ENCODE measurements at places on chromosomes 1 and 21.

GRCh38 chr21:25359724-25360123 lies 247.6 kb downstream of the MRPL39 start:
- no peak for DNase-seq

DNA sequence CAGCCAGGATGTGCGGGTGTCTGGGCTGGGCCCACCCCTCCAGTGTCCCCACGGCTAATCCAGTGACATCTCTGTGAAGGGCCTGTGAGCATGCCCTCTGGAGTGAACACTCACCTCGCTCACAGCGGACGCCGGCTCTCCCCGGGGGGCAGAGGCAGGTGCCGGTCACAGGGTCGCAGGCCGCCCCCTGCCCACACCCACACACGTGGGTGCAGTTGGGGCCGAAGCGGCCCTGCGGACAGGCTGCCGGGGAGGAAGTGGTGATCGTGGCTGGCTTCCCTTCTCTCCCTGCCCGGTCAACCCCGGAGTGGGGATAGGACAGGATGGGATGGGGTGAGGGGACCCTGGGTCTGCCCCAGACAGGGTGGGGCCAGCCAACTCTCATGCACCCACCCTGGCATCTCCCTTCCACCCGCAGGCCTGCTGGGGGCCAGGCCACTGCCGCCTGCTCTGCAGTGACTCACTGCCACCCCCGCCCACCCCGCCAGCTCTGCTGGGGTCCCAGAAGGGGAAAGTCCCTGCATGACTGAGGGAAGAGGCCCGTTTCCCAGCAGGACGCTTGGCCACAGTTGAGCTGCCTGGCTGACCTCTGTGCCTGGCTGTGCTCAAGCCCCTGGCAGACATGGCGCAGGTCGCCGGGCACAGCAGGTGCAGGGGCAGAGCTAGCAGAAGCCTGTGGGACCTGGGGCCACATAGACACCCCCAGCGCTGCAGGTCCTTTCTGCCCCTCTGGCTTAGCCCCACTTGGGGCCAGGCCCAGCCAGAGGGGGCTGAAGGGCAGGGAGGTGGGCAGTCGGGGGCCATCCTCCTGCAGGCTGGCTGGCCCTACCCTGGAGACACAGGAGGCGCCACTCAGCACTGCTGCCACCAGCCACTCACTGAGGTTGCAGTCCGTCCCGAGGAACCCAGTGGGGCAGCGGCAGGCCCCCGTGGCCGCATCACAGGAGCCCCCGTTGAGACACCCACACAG lies 41.6 kb downstream of the ARHGEF16 start:
- DNase-seq = no peak

DNA sequence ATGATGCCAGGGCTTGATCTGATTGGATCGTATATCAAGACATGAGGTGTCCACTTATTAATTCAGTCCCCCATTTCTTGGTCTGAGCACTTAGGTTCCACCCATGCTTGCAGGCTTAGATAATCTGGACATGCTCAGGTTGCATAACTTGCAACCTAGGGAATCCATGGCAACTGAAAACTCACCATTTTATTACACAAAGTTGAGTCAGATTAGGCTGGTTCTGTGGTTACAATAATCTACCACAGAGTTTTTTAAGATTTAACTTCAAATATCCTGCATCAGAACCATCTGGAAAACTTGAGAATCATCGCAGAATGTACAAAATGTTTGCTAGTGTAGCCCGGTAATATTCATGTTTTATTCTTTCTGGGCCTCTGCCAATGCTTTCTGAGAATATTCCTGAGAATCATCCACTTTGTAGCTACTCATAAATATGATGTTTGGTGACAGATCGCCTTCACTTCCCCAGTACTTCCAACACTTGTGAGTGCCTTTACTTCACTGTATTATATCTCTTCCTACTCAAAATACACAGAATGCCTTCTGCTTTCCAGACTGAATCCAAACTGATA lies 707.2 kb upstream of the ADAMTS5 start:
- DNase-seq = no peak

- DNase-seq = peak; percentile 31
Observed at GRCh38 chr1:213014642-213015041, 1.0 kb downstream of the ANGEL2 start.

- DNase-seq = no peak
Observed at GRCh38 chr1:68221980-68222373, 10.3 kb downstream of the WLS start.

GRCh38 chr1:207867136-207868109 lies 43.5 kb downstream of the CD34 start:
- DNase-seq = peak; percentile 56

- no peak for DNase-seq
Observed at GRCh38 chr1:77655431-77655974, 27.0 kb downstream of the ZZZ3 start.

DNA sequence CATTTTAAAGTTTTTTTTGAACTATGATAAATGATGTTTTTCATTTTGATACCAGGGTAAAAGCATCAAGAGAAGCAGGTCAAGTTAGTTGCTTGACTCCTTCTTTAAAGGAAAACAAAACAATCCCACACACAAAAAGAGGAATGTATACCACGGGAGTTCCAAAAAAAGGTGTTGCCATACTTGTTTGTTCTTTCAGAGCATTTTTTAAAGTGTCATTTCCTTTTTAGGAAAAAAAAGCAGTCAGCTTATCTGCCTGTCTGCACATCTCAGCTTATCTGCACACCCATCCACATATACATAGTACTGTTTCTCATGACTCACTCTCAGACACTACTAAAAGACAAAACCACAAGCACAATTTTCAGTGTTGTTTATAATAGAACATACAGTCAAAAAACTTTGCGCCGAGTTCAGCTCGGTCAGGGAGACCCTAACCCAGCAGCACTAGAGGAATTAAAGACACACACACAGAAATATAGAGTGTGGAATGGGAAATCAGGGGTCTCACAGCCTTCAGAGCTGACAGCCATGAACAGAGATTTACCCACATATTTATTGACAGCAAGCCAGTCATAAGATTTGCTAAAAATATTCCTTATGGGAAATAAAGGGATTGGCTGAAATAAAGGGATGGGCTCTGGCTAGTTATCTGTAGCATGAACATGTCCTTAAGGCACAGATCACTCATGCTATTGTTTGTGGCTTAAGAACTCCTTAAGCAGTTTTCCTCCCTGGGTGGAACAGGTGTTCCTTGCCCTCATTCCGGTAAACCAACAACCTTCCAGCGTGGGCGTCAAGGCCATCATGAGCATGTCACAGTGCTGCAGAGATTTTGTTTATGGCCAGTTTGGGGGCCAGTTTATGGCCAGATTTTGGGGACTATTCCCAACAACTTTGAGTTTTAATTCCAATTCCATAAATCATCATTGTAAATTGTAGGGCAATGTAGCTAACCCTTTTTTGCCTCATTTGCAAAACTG lies 11.4 kb upstream of the MNDA start:
- DNase-seq = no peak

GRCh38 chr1:19138331-19138730 lies 71.7 kb downstream of the UBR4 start:
- DNase-seq = no peak

DNA sequence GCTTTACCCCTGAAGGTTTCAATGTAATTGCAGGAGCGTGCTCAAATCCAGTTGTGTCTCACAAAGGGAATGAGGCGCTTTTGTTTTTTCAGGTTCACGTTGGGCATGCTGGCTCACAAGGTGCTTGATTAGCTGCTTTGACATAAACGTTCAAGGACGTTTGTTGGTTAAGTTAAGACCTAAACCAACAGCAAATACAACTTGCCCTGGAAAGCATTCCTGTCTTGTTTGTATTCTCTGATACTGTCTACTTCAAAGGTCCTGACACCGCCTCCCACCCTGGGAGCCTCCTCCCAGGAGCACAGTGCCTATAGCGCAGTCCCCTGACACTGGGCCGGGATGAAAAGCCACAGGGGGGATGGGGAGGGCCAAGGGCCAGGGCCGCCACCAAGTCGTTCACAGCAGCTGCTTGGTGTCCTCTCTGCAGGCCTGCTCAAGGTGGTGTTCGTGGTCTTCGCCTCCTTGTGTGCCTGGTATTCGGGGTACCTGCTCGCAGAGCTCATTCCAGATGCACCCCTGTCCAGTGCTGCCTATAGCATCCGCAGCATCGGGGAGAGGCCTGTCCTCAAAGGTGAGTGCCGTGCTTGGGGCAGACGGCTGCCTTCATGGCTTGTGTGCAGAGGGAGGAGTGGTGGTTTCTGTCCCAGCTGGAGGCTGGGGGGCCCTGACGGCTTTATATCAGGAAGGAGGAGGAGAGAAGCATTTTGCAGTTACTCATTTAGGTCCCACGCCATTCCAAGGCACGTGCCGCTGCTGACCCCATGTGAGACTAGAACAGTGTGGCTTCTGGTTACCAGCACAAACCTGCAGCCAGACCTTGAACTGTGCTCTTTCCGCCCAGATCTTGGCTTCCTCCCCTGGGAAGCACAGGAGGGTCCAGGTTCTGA lies 6.1 kb downstream of the FAM3B start:
- DNase-seq = no peak

- no peak for DNase-seq
Observed at GRCh38 chr1:246780264-246780663, 56.1 kb downstream of the SCCPDH start.
